ENCODE measurements at places on chromosomes 2 and 18.

- DNase-seq = no peak
These were observed 17.2 kb downstream of the TET3 start for GRCh38 chr2:74001781-74002504.

DNA sequence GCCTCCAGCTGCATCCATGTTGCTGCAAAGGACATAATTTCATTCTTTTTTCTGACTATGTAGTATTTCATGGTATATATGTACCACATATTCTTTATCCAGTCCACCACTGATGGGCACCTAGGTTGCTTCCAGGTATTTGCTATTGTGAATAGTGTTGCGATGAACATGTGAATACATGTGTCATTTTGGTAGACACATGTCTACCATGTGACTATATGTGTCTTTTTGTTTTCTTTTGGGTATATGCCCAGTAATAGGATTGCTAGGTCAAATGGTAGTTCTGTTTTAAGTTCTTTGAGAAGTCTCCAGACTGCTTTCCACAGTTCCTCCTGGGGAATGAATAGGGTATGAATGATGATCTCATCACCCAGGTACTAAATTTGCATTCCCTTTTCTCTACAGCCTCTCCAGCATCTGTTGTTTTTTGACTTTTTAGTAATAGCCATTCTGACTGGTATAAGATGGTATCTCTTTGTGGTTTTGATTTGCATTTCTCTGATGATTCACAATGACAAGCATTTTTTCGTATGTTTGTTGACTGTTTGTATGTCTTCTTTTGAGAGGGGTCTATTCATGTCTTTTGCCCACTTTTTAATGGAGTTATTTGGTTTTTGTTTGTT is 35.6 kb upstream of the FEZ2 start:
- DNase-seq = no peak

GRCh38 chr2:178882666-178883440 is 75.6 kb upstream of the TTN start:
- no peak for DNase-seq

DNA sequence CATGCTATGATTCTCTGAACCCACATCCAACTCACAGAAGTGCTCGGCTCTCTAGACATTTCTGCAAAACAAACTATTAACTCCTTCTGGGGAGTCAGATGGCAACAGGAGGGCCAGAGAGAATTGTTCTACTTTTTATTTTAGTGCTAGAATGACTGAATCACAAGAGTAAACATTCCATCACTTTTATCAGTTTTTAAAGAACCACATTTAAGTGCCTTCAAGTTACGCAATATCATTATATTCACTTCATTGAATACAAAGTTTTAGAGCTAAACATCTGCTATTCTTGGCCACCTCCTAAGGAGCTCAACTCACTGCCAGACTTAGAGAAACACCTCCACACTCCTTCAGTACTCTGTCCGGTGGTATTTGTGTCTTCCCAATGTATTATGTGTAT is 22.4 kb downstream of the B4GALT6 start:
- DNase-seq = no peak

- no peak for DNase-seq
These were observed 405.2 kb downstream of the ZEB2 start for GRCh38 chr2:144114760-144115159.

DNA sequence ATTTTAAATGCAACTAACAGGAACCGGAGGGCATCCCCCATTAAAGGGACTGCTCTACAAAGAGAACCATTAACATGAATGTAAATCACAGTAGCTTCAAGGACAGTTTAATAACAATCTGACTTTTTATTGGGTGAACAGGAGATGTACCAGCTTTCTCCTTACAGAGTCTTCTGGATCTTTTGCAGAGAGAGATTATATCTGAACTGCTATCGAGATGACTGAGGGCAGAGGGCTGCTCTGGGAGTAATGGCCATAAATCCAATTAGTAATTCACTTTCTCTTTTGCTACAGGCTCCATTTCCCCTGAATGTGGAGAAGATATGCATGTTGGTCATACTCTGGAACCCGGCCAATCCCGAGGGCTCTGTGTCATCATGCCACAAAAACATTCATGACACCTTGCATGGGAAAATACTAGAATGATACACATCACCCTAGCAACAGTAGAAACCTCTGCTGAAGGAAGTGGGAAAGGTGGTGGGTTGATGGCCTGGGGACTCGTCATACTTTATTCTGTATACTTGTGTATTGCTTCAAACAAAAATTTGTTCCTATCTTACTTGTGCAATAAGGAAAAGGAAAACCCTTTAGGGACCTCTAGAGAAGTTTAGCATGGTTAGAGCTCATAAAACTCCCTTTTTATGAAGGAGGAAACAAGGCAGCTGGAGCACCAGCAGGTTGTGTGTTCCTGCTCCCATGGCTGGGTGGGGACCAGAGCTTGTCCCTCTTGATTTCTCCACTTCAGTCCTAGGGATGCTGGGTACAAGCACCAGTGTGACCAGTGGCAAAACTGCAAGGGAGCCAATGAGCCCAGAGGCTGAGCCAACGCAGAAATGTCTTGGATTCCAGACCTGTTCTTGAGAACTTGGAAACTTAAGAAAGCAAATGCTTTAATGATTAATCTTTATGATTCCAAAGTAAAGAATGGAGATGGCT is 26.0 kb downstream of the CTAGE1 start:
- no peak for DNase-seq

GRCh38 chr18:77023102-77023782 is 109.3 kb downstream of the MBP start:
- no peak for DNase-seq
